Stimulated activated naive B cell treated with anti-CD40 and anti-IgM and Interleukin-4, amounts not matched to agents 10 μg/mL and 1 μg/mL and 100 μg/mL, for 72 hours (primary cell): ENCODE measurements at places on chromosomes 11 and 22.

GRCh38 chr22:30444632-30445437 lies 19.3 kb downstream of the MTFP1 start:
- peak; percentile 37 for DNase-seq

DNA sequence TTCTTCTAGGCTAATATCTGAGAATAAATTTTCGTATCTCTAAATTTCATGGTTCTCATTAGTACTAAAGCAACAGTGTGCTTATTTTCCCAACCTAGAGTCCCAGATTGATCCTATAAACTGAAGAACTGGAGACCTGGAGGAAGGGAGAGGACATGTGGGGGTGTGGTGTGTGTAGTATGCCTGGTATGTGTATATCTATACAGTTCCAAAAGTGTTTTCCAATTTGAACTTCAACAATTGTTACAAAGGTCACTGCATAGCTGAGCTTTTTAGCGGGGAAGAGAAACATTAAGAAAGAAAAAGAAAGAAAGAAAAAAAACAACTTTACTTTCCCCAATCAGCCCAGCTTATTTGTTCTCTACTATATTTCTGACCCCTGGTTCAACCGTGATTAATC lies 152.1 kb downstream of the SOX6 start:
- no peak for DNase-seq

GRCh38 chr11:86698639-86699038 lies 26.2 kb upstream of the ME3 start:
- no peak for DNase-seq

- no peak for DNase-seq
These were observed 2.8 kb upstream of the JHY start for GRCh38 chr11:122879785-122880184.

- DNase-seq = no peak
These were observed 30.7 kb downstream of the SERPIND1 start for GRCh38 chr22:20804650-20805049.
